ENCODE measurements at places on chromosomes 4 and X.
A peak's percentile ranks its signal among the peaks of the same experiment; 100 is the strongest.

- DNase-seq, result no peak
These were observed 378.5 kb downstream of the FAT4 start for GRCh38 chr4:125693228-125693627.

DNA sequence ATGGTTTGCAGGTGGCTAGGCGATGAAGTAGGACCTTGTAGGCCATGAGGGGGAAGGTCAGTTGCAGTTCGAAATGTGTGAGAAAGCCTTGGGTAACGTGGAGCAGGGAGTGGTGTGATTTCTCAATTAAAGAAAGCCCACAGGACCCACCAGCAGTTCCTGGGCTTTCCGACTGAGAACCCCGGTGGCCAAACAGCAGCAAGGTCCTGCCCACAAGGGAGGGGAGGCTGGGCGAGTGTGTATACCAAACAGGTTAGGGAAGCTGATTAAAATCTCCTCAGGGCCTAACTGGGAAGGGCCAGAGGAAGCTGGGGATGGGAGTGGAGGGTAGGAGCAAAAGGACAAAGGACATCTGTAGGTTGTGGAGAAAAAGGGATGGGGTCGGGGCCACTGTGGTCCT, 2.4 kb downstream of the ATP6AP1 start:
- DNase-seq, result no peak

- peak; percentile 2 for DNase-seq
These were observed 1.4 kb downstream of the DCHS2 start for GRCh38 chr4:154490234-154490582.

GRCh38 chr4:176270669-176271068, 1.6 kb upstream of the ASB5 start:
- DNase-seq, result no peak
